ENCODE measurements at places on chromosomes 7 and 10. TPM values are rescaled to one million over a fixed set of nuclear protein-coding genes. Genes with fewer than 3 reads are reported as not detected.

AZGP1 gene
- total RNA-seq: not detected

SUV39H2 gene
- 12.4 TPM for total RNA-seq

CYP51A1 gene
- total RNA-seq: 232 TPM

IRF5 gene
- 0.83 TPM for total RNA-seq

C7orf33 gene
- total RNA-seq: not detected
